NCI-H446 (cell line): ENCODE measurements at places on chromosomes 13 and 19.

GRCh38 chr13:91868351-91868750, 469.9 kb downstream of the GPC5 start:
- DNase-seq: no peak

DNA sequence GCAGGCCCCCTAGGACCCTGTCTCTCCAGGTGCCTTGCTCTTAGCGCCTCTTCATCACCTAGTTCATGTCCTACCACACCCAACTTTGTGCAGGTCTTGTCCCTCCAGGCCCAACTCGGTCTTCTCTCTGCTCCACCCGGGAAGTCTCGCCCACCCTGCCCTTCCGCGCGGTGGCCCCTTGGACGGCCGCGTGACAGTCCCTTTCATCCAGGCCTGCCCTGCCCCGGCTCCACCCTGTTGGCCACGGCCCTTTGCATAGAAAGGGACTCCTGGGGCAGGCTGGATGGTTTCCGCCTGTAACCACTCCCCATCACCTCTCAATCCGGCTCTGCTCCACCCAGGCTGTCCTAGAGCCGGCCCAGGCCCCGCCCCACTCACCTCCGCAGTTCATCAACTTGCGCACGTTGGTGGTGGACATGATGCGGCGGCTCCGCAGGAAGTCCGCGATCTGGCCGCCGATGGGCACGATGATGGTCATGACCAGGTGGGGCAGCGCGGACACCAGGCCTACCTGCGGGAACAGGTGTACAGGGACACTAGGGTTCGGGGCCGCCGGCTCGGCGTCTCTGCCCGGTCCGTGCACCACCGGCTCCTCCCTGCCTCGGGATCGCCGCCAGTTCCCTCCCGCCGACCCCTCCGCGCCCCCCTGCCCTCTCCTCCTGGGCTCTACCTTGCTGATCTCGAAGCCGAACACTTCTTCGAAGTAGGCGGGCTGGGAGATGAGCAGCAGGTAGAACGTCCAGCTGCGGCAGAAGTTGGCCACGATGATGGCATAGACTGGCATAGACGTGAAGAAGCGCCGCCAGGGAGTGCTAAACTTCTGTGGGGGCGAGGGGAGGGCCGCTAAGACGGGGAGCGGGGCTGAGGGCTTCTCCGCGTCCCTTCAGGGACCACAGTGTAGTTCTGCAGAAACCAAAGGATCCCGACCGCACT, 7.2 kb downstream of the GFY start:
- DNase-seq: no peak

DNA sequence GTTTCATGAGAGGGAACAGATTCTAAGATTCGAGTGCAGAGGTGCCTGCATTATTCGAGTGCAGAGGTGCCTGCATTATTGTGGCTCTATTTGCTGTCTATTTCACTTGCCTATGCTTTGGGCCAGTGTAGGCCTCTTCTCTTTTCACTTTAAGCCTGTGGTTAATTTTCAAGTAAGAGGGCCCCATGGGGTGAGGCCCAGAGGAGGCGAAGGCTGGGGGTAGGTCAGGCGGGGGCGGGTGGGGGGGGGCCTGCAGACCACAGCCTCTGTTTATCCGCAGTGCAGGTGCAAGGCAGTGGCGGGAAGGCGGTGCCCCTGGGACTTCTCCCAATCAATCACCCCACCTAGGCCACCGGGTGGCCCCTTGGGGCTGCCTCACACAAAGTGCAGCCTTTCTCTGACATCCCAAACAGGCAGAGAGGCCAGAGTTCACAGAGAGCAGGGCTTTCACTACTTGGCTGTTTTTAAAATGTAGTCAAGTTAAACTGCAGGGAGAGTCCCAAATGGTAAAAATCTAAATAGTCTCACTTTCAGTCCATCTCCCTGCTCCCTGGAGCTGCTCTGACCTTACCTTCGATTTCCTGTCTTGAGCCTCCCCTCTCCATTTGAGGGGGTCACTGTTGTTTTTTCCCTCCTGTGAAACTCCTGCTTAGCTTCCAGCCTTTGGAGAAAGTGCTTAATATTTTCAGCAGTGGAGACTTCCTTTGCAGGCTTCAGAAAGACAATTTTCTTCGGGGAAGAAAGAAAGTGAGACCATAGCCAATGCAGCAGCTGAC, 249.0 kb downstream of the DLEU7 start:
- no peak for DNase-seq

DNA sequence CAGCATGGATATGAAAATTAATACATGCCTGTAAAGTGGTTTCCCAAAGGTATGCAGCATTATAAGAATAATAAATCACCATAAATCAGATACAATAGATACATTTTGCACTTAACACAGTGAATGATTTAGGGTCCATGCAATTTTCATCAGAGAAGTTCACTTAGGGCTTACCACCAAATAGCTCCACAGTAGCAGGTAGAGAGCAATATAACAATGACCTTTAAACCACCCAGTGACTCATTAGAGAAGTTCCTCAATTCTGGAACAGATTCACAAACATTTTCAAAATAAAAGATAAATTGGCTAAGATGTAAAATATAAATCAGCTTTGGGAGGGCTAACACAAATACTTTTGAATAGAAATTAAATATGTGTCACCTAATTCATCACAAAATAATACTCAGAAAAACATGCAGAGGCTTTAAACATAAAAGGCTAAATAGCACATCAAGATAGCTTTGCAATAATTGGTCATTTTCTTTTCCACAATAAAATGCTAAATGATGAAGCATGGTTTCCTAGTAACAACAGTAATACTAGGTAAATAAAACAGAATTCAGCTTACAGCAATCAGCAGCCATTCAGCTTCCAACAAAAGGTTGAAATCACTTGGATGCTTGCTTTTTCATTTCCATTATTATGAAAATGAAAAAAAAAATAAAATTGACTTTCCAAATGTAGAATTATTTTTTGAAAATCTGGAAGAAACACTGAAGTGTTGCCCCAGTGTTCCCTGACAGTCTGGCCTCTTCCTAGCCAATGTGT, 84.3 kb upstream of the NBEA start:
- DNase-seq: no peak

- DNase-seq: no peak
Measured at GRCh38 chr13:112752711-112753541, 63.1 kb downstream of the ATP11A start.

GRCh38 chr19:7743425-7743841, 3.9 kb downstream of the CD209 start:
- DNase-seq: no peak

GRCh38 chr19:38932425-38933179, 1.9 kb downstream of the MRPS12 start:
- DNase-seq: peak; percentile 61

- DNase-seq: no peak
Measured at GRCh38 chr19:16023146-16023915, 53.0 kb upstream of the TPM4 start.

DNA sequence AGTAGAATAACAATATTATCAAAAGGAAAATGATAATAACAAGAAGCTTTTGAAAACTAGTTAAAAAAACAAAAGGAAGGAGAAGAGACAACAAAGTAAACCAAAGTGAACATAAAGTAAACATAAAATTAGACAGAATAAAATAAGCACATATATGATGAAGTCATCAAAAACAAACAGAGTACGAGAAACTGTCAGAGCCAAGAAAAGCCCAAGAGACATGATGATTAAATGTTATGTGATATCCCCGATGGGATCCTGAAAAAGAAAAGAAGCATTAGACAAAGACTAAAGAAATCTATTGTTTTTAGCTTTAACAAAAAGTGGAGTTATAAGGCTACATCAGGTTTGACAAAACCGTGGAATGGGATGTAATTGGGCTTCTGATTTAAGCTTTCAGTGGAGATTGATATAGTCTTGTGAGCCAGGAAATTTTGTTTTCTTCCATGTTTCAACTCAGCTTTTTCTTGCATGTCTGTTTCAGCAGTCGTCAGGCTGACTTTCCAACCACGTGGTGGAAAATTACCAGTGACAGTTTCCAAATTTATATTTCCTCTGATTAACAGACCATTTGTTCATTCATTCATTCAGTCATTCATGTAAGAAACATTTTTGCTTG, 64.9 kb downstream of the KL start:
- no peak for DNase-seq

GRCh38 chr19:7480222-7480969, 8.4 kb downstream of the PEX11G start:
- no peak for DNase-seq

DNA sequence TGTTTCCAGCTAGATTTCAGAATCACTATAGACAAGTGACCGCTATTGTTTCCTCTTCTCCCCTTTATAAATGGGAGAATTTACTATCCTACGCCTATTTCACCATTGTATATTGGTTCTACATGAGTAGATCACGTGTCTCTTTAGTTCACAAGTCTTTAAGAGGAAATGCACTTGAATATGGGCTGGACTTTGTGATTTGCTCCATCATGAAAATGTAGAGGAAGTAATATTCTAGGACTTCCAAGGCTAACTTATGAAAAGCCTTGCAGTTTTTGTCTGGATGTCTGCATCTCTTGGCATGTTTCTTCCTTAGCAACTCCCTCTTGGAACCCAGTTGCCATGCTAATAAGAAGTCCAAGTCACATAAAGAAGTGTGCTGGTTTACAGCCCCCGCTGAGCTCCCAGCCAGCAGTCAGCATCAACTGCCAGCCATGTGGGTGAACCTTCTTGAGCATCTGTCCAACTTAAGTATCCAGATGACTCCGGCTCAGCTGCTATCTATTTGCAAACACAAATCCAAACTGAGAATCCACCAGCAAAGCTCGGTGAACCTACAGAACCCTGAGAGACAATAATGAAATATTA, 4.8 kb upstream of the FBXL3 start:
- DNase-seq: no peak

- no peak for DNase-seq
Measured at GRCh38 chr19:41917676-41918075, 10.6 kb downstream of the ERFL start.

- no peak for DNase-seq
Measured at GRCh38 chr19:12772323-12772722, 3.0 kb downstream of the HOOK2 start.

GRCh38 chr13:113801289-113801961, 42.4 kb downstream of the TMEM255B start:
- no peak for DNase-seq

GRCh38 chr13:30147421-30147820, 159.9 kb downstream of the KATNAL1 start:
- no peak for DNase-seq

GRCh38 chr13:21020176-21020575, 41.2 kb downstream of the LATS2 start:
- no peak for DNase-seq

- no peak for DNase-seq
Measured at GRCh38 chr13:45368571-45368970, 27.6 kb upstream of the TPT1 start.

DNA sequence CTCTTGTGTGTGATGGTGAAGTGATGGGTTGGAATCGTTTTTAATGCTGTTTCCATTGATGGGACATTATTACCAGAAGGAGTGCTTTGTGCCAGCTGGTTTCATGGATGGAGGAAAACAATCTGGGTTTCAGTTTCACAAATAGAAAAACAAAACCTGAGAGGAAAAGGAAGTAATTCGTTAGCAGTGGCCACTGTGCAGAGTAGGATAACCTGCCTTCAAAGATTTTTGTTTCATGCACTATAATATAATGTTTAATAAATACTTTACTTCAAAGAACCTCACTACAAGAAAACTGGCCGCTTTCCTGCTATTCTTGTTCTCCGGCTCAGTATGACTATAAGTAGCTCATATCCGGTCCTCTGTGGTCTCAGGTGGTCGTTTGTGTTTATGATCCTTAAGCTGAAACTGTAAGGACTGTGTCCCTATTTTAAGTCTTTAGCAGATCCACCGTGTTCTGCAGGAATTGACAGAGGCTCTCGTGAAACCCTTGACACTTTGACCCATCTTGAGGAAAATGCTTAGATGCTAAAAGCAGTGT, 104.7 kb downstream of the GGACT start:
- DNase-seq: no peak

GRCh38 chr19:51693260-51693659, at the start of gene SPACA6:
SPACA6 (plus strand) TSS chr19:51693330; CDS start chr19:51693527, 197 bp downstream.
- DNase-seq: no peak

DNA sequence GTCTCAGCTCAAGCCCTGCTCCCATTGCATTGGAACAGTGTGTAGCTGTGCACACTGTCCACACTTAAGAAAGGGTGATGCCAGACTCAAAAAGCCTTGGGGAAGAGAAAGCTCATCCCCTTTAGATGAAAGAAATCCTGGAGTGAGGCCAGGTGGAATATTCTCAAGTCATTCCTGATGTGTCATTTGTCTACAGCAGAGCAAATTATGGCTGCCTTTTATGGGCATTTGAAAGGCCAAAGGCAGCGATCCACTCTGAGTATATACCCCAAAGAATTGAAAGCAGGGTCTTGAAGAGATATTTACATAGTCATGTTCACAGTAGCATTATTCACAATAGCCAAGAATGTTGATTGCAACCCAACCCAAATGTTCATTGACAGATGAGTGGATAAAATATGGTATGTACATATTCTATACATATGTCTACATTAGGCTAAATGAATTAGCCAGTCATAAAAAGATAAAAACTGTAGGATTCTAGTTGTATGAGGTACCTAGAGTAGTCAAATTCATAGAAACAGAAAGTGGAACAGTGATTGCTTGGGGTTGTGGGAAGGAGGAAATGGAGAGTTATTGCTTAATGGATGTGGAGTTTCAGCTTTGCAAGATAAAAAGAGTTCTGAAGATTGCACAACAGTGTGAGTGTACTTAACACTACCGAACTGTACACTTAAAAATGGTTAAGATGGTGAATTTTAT, 214.9 kb downstream of the KCNRG start:
- DNase-seq: no peak

DNA sequence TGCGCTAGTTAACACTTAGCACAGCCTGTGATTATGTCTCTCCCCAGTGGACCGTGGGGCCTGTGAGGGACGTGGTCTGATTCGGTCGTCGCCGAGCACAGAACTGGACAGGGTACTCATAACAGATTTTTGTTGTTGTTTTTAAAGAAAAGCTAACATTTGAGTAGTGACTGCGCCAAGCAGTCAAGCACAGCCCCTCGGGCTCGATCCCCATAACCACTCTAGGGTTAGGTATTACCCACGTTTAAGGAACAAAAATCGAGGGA, 805 bp upstream of the PTOV1 start:
- no peak for DNase-seq

DNA sequence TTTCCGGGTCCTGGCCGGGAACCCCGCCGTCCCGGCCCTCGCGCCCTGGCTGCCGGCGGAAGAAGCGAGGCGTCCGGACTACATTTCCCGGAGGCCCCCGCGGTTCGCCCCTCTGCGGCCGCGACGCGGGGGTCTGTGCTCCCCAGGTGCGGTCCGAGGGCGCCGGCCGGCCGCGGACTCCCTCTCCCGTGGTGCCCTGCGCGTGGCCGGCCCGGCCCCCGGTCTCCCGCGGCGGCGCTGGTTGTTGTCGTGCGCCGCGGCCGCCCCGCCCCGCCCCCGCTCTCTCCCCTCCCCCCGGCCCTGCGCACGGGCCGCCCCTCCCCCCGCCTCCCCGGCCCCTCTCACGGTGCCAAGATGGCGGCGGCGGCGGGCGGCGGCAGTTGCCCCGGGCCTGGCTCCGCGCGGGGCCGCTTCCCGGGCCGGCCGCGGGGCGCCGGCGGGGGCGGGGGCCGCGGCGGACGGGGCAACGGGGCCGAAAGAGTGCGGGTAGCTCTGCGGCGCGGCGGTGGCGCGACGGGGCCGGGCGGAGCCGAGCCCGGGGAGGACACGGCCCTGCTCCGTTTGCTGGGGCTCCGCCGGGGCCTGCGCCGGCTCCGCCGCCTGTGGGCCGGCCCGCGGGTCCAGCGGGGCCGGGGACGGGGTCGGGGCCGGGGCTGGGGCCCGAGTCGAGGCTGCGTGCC, at the start of gene KMT2B:
Gene KMT2B (plus strand): TSS at position 339 of the 680 bp plus-strand sequence. CDS start 16 bp downstream, at position 355.
- no peak for DNase-seq
